ENCODE measurements at places on chromosomes 6 and 20.

DNA sequence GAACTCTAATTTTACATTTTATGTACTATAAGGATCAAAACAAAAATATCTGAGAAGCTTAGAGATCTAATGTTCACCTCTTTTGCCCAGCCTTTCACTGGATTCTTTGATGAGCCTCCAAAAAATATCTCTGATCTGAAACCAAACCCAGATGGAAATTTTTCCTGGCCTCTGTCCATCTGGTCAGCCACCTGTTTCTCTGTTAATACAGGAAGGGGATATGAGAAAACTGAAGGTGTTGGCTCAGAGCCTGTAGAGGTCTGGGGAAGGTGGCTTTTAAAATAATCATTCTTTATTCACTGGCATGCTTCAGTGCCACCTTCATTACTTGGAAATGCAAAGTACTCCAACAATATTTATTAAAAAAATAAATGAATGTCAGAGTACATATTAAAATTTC is 8.5 kb upstream of the MCM3 start:
- no peak for DNase-seq

DNA sequence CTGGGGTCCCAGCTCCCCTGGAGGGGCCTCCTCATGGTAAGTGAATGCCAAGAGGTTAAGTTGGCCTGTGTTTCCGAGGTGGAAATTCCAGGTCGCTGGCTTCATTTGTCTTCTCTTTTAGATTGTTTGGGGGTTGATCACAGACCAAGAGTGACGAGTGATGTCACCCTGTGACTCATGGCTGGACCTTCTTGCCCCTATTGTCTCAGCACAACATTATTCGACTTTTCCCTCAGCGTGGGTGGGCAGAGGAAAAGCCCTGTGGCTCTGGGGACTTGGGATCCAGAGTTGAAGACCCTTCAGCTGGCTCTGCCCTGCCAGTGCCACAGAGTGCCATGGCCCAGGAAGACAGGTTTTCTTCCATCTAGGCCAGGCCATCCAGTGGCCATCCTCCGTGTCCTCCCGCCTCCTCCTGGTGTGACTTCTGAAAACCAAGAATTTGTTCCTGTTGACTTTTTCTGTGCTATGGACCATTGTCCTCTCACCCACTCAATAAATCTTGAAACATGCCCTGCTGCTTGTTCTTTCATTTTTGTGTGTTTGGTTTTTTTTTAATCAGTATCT is 15.4 kb upstream of the SNHG17 start:
- DNase-seq = peak; percentile 24

DNA sequence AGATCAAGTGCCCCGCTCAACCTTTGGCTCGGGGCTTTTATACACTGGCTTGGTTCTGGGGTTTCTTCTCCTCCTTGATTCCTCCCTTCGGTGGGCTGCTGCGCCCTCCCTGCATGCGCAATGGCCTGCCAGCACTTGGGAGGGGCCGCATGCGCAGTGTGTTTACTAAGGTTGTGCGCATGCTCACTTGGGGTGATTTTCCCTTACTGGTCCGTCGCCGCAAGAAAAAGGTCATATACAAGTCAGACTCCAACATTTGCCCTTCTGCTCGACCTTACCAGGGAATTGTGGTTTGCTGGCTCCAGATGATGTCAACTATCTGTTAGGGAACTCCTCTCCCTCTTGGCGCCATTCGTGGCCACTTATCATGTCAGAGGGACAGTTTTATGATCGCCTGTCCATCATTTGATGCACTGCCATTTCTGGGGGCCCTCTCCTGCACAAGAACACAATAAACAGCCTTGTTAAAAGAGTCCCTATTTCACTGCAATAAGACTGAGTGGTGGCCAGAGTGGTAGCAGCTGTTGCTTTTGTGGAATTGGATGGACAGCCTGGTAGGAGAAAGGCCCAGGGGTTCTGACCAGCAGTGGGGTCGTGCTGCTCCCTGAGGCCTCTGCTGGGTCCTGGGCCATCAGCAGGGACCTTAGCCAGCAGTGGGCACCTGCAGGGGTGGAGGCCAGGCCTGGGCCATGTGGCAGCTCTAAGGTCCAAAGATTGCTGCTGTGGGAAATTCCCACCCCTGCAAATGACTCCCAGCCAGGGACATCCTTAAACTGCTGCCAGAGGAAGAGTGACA is 2.8 kb upstream of the LBP start:
- DNase-seq = no peak

- peak; percentile 38 for DNase-seq
Measured at GRCh38 chr6:36724514-36725390, 27.1 kb downstream of the RAB44 start.

- DNase-seq = no peak
Measured at GRCh38 chr6:104003803-104004516, 855.8 kb downstream of the HACE1 start.

- no peak for DNase-seq
Measured at GRCh38 chr20:62962891-62963613, 10.5 kb downstream of the SLC17A9 start.

DNA sequence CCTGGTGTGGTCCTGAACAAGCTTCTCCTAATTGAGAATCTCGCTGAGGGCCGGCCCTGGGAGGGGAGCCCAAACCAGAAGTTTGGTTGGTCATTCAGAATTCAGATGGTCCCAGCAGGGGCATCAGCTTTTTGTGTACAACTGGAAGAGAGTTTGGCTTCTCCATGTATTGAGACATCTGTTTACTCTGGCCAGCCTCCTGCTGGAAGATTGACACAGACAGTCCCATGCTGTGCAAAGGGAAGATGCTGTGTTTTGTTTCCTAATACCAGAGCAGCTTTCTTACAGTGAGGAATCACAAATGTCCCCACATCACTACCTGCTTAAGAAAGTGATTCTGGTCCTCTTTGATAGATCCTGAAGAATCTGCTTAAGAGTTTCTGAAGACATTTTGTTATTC is 97.8 kb downstream of the PLEKHG1 start:
- DNase-seq = no peak

DNA sequence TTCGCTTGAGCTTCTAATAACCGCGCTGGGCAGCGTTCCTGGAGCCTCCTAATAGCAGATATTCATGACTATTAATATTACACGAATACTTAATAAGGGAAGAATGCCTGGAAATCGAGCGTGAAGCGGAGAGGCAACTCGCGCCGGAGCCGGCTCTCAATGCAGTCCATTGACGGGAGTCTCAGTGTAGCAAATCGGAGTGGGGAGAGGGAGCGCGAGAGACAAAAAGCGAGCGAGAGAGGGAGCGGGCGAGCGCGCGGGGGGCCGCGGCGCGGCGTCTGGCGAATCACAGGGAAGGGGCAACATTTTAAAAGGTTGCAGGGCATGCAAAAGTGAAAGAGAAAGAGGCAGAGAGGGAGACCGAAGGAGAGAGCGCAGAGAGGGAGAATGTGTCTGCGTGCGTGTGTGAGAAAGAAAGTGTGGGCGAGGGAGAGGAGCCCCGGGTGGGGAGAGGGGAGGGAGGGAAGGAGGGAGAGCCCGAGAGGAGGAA is 2.9 kb downstream of the TFAP2A start:
- DNase-seq = peak; percentile 57

GRCh38 chr6:109091314-109092024 is 3.2 kb downstream of the SESN1 start:
- no peak for DNase-seq

- no peak for DNase-seq
Measured at GRCh38 chr20:18133962-18134361, 3.7 kb upstream of the KAT14 start.

- no peak for DNase-seq
Measured at GRCh38 chr6:100517106-100517505, 52.4 kb upstream of the SIM1 start.

DNA sequence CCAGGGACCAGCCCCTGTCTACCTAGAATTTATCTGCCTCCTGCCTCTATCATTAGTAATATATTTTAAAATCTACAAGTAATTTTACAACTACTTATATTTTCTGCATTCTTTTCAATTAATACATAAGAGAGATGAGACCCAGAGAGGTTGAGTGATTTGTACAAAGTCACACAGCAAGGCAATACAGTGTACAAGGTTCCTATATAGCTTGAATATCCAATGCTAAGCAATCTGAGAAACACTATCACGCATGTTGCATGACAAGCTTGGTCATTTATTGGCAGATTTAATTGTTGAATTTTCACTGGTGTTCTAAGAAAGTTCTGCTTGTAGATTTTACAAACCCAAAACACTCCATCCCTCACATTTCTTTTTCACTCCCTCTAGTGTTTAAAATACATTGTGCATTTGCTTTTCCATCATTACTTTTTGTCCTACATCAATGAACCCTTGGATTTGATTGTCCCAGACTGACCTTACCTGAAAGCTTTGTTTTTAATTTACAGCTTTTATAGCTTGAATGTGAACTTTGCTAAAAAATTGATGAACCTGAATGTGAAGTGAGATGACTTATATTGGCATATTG is 520.9 kb upstream of the CITED2 start:
- DNase-seq = no peak
